ENCODE measurements at places on chromosomes 5 and 9. TPM values are rescaled to one million over a fixed set of nuclear protein-coding genes. Genes with fewer than 3 reads are reported as not detected.

CDC25C gene
- total RNA-seq: 19.3 TPM

WNT8A gene
- total RNA-seq: not detected

LHX2 gene
- total RNA-seq: 10.2 TPM

TMEM174 gene
- total RNA-seq: not detected

QRFP gene
- not detected for total RNA-seq

ORM1 gene
- total RNA-seq: 5.6 TPM

CNTLN gene
- 5.1 TPM for total RNA-seq

FST gene
- 0.34 TPM for total RNA-seq

IL13 gene
- total RNA-seq: not detected

GPR151 gene
- not detected for total RNA-seq
